ENCODE measurements at places on chromosomes 6 and 20.
A peak's percentile ranks its signal among the peaks of the same experiment; 100 is the strongest.

GRCh38 chr20:23003077-23003635 is 32.0 kb upstream of the SSTR4 start:
- no peak for DNase-seq

GRCh38 chr20:5557123-5557522 is 193.1 kb upstream of the SHLD1 start:
- DNase-seq: peak; percentile 12

- no peak for DNase-seq
Measured at GRCh38 chr6:170276369-170277057, 14.4 kb downstream of the DLL1 start.

GRCh38 chr6:107711412-107712236 is 112.5 kb downstream of the SCML4 start:
- no peak for DNase-seq

GRCh38 chr6:35170166-35170565 is 29.0 kb upstream of the TCP11 start:
- DNase-seq: no peak

DNA sequence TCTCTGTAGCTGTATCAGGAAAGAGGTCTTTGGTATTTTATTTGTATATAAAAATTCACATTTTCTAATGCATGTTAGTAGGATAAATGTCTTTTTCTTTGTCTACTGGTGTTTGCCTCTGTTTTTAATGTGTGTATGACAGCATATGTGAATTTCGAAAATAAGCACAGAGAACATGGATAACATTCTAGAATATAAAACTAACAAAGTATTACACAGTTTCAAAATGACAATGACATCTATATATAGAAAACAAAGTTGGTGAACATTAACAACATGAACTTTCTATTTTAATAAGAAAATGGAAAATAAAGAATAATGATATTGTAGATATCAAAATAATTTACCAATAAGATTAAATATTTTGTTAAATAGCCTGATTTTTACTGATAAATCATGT is 608.0 kb downstream of the COL12A1 start:
- DNase-seq: no peak

GRCh38 chr20:64095455-64095854 is 11.3 kb upstream of the LKAAEAR1 start:
- DNase-seq: no peak

- DNase-seq: no peak
Measured at GRCh38 chr6:147447835-147448611, 60.5 kb upstream of the SAMD5 start.

DNA sequence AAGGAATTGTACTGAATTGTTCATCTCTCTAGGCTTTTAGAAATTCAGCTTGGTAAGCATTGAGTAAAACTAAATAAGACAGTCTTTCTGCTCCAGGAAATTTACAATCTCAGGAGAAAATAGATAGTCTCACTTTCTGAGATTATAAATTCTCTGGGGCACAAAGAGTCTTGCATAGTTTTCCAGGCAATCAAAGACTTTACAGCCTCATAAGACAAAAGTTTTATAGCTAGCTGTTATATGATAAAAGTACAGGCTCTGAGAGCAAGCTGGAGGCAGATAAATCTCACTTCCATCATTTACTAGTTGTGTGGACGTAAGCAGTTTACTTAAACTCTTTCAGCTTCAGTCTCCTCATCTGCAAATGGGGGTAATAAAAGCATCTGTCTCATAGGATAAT is 11.4 kb downstream of the FRK start:
- no peak for DNase-seq

DNA sequence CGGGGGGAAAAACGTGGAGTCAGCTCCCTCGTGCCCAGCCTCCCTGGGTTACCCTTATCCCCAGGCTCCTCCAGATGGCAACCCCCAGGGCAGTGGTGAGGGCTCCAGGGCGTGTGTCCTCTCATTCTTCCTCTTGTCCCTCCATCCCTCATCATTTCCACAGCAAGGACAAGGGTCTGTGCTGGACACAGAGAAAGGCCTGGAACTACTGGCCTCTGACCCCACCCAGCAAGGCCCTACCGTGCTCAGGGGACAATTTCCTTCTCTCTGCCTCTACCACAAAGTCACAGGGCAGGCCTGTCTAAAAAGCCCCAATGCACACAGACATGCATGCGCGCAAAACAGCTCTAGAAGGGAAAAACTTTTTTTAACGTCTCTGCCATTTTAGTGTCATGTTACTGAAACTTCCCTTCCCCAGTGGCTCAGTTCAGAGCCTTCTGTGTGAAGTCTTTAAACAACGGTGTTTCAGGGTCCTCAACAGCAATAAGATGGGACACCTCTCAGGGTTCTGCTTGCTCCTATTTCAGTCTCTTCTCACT is 1.1 kb upstream of the SLC35B2 start:
- no peak for DNase-seq

DNA sequence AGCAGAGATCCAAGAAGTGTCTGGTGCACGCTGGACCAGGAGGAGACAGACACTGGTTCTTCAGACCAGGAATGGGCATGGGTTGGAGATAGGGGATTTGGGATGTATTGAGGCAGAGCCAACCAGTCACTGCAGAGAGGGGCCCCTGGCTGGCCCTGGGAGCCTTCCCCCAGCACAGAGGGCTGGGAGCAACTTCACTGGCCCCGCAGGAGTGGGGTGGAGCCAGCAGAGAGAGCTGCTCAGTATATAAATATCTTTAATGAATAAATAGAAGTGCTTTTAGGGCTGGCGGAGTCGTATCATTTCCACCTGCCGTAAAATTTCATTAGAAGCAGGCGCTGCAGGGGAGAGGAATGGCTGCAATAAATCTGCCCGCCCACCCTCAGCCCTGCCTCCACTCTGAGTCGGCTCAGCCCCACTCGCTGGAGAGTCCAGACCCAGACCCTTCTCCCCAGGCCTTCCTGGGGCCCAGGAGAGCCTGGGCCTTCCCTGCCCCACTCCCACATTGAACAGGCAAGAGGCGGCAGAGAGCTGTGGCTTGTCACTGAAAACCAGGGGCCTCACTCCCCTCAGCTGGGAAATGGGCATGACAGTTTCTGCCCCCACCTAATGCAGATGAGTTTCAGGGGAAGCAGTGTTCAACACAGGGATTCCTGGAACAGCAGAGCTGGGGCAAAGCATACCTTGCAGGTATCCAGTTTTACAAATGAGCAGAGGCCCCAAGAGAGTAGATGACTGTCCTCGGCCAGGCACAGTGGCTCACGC is 23.9 kb upstream of the VSTM2L start:
- no peak for DNase-seq

DNA sequence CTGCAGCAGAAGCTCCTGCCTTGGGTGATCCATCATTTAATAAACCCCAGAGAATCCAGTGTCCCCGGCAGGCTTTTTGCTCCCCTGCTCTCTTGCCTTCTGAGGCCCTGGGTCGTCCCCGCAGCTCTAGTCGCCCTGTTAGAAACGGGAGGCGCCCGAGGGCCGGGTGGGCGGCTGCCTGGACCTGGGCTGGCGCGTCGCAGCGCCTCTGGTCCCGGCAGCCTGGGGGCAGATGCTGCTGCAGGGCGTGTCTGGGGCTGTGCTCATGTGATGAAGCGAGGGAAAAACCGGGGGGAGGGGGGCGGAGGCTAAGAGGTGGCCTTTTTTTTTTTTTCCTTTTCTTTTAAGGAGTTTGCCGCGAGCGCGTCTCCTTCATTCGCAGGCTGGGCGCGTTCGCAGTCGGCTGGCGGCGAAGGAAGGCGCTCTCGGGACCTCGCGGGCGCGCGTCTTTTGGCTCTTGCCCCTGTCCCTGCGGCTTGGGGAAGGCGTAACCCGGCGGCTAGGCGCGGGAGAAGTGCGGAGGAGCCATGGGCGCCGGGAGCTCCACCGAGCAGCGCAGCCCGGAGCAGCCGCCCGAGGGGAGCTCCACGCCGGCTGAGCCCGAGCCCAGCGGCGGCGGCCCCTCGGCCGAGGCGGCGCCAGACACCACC is 394 bp downstream of the AKAP12 start:
- DNase-seq: no peak

- DNase-seq: no peak
Measured at GRCh38 chr6:117829594-117830319, 77.3 kb upstream of the SLC35F1 start.

DNA sequence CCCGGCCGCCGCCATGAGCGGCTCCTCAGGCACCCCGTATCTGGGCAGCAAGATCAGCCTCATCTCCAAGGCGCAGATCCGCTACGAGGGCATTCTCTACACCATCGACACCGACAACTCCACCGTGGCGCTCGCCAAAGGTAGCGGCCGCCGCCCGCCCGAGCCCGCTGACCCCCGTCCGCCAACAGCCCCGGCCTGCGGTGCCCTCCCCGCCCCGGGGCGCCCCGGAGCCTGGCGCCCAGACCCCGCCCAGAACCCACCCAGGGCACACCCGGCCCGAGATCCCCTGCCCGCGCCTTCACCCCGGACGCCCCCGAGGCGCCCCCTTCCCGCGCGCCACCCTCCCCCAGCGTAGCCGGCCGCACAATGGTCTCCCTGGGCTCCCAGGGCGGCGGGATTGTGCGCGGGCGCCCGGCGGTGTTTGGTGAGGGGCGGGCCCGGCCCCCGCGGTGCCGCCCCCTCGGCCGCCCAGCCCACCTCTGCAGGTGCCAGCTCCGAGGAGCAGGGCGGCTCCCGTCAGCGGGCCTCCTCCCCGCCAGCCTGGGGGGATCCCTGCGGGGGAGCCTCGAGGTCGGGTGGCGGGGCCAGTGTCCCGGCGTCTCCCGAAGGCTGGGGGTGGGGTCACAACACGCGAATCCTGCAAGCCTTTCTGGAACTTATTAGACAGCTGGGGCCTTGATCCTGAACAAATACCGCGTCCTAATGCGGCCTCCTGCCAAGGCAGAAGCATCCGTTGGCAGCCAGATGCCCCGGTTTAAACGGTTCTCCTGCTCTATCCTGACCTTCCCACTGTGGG is 577 bp downstream of the LSM14B start:
- DNase-seq: peak; percentile 25

- no peak for DNase-seq
Measured at GRCh38 chr6:16974704-16975359, 127.0 kb upstream of the STMND1 start.

DNA sequence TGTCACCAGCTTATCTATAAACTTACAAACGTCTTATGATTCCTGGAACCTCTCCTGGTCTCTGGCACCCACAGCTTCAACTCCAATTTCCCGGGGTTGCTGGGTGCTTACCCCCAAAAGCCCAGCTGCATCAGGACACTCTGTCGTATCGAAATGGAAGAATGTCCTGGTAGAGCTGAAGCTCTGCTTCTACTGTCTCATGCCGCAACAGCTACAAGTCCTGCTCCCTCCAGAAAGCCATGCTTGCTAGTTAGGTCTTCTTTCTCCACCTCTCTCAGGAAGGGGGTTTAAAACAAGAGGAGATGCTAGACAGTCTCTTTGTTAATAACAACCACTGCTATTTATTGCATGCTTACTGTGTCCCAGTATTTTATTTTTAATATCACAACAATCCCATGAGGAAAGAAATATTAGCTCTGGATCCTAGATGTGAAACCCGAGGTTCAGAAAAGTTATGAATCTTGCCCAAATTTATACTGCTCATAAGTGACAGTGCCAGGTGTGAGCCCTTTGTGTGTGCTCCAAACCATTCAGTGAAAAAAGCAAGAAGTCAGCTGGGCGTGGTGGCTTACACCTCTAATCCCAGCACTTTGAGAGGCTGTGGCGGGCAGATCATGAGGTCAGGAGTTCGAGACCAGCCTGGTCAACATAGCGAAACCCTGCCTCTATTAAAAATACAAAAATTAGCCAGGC is 82.3 kb upstream of the GCM1 start:
- no peak for DNase-seq

DNA sequence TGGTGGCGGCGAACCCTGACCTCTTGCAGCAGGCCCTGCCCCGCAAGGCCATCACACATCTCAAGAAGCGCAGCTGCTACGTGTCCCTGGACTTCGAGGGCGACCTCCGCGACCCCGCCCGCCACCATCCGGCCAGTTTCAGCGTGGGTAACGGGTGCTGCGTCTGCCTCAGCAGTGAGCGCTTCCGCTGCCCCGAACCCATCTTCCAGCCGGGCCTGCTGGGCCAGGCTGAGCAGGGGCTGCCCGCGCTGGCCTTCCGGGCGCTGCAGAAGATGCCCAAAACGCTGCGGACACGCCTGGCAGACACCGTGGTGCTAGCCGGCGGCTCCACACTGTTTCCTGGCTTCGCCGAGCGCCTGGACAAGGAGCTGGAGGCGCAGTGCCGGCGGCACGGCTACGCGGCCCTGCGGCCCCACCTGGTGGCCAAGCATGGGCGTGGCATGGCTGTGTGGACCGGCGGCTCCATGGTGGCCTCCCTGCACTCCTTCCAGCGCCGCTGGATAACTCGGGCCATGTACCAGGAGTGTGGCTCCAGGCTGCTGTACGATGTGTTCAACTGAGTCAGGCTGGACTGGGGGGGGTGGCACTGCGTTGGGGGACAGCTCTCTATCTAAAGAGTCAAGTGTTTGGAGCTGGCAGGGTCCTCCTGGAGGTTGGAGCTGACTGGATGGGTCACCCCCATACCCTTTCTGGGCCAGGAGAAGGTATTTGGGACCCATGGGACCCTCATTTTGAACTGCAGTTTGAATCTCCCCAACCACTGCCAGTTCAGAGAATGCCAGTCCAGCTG is 1.1 kb downstream of the ACTL10 start:
- DNase-seq: peak; percentile 70

DNA sequence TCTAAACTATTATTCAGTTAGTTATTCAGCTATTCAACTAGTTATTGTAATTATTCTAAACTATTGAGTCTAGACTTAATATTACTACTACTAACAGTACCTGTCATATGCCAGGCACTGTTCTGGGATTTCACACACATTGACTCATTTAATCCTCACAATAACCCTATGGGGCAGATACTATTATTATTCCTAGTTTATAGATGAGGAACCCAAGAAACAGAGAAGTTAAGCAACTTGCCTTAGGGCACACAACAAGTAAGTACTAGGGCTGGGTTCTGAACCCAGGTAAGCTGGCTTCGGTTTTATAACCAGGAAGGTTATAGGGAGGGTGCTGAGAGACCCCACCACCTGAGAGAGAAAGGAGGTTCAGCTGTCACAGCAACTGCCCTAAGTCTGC is 7.8 kb downstream of the TEAD3 start:
- DNase-seq: no peak

DNA sequence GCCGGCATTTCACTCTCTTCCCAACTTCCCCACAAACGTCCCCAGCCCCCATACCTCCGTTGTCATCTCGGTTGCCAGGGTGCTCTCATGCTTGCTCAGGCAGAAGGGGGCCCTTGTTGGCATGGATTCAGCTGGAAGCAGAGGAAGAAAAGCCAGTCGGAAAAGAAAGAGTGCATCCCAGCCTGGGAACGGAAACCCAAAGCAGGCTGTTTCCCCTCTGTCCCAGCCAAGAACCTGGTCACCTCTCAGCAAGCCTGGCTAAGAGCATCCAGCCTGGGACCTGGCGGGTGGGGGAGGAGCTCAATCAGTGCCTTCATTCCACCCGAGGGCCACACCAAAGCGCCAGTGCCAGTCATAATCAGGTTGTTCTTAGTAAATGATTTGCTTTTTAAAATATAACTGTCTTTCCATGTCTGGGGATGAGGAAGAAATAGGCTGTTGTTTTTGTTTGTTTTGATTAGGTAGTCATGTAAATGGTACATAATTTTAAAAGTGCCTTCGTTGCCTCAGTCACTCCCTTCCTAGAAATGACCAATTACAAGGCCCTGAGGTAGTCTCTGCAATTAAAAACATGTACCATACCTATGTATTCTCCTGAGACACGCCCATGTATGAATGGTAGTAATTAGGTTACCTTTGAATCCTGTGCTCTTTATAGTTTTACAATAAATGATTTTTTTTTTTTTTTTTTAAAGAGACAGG is 21.1 kb downstream of the CHMP4B start:
- DNase-seq: no peak

GRCh38 chr6:149209871-149210775 is 107.4 kb upstream of the TAB2 start:
- no peak for DNase-seq
